ENCODE measurements at places on chromosomes 2 and 18.

DNA sequence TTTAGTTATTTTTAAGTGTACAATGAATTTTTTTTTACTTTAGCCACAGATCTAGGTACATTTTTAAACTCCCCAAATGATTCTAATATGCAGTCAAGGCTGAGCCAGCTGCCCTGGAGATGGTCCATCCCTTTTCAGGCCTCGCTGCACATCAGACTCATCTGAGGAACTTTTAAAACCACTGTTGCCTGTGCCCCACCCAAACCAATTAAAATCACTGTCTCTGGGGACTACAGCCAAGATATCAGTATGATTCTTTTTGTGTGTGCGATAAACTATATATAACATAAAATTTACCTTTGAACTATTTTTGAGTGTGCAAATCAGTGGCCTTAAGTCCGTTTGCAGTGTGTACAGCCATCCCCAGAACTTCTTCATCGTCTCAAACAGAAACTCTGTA lies 9.1 kb upstream of the MALT1 start:
- DNase-seq: no peak

DNA sequence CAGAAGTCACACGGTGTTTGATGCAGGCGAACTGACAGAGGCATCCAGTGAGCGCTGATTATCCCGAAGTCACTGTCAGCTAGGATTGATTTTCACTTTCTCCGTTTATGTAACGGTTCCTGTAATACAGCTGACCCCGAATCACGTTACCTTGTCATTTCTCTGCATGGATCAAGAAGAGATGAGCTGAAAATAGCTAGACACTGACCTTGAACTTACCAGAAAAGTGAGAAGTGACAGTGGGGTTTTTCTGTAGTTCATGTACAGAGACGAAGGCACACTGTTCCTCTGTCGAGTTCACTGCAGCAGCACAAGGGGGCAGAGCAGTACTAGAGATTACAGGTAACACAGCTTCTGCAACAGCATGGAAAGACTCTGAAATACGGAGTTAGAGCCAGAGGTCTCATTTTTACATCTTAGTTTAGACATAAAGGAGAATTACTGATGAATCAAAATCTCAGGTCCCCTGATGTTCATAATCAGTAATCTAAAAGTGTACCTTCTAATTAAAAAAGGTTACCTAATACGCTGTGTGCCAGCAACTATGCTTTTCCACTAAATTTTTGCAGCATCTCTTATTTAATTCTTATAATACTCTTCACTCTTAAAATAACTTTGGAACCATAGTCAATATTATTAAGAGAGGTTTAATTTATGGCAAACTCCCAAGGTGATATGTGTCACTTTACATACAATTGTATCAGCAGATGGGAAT lies 33.1 kb downstream of the ARHGAP15 start:
- DNase-seq: peak; percentile 24

DNA sequence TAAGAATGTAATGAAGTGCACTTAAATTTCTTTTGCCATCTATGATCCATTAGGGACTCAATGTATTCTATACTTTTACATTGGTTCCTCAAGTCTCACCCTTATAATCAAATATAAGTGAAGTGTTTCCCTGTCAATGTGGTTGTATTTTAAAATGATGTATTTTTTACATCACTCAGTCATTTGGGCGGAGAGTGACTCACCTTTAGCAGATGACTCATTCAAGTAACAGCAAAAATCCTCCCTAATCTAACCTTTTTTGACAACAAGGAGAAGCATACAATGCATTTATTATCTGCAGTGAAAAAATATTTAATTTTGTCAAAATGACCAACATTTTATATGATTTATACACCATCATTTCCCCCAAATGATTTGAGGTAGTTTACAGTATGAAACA lies 94.4 kb downstream of the FANCL start:
- no peak for DNase-seq

DNA sequence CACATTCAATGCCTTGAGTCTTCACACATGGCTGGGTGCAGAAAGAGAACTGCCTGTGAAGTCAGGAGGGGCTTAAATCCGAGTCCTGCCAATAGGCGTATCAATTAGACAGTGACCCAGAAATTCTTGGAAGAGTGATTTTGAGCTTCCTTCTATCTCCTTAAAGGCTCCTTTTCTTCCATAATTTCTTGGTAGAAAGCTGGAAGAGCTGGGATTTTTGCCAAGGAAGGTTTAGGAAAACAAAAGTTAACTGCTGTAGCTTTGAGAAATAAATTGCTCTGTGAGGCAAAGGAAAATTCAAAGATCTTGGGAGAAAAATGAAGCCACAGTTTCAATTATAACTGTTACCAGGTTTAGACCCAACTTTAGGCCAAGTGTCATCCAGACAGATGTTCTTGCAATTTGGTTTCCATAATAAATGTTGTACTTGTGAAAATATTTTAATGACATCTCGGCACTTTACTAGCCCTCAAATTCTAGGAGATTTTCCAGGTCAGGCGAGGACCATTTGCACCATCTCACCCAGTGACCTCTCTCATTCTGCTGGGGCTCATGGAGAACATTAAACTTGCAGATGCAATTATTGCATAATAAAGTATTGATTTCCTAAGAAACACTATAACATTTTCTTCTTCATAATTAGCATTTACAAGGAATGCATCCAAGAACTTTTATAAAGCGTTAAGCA lies 329.7 kb upstream of the MEIS1 start:
- DNase-seq: no peak

GRCh38 chr2:3104261-3104660 lies 273.4 kb downstream of the EIPR1 start:
- DNase-seq: no peak
